ENCODE measurements at places on chromosomes 16 and 17. TPM values are rescaled to one million over a fixed set of nuclear protein-coding genes. Genes with fewer than 3 reads are reported as not detected.

NAGS gene
- 0.28 TPM for polyA plus RNA-seq

CCL1 gene
- not detected for polyA plus RNA-seq

DNA sequence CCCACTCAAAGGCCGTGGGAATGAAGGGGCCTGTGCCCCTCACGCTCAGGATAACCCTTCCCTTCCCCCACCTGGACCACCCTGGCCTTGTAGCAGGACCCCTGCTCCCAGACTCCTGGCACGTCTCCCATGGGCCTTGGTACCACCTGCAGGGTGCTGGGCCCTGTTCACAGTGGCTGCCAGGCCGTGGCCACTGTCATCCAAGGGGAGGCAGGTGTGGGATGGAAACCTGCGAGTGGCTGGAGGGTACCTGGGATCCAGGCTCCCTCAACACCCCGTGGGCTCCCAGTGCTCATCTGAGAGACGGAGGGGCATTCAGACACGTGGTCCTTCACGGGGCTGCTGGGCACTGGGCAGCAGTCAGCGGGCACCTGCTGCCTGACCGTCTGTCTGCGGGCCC is 75.6 kb upstream of the CIBAR2 start:
- DNase-seq = no peak

DNA sequence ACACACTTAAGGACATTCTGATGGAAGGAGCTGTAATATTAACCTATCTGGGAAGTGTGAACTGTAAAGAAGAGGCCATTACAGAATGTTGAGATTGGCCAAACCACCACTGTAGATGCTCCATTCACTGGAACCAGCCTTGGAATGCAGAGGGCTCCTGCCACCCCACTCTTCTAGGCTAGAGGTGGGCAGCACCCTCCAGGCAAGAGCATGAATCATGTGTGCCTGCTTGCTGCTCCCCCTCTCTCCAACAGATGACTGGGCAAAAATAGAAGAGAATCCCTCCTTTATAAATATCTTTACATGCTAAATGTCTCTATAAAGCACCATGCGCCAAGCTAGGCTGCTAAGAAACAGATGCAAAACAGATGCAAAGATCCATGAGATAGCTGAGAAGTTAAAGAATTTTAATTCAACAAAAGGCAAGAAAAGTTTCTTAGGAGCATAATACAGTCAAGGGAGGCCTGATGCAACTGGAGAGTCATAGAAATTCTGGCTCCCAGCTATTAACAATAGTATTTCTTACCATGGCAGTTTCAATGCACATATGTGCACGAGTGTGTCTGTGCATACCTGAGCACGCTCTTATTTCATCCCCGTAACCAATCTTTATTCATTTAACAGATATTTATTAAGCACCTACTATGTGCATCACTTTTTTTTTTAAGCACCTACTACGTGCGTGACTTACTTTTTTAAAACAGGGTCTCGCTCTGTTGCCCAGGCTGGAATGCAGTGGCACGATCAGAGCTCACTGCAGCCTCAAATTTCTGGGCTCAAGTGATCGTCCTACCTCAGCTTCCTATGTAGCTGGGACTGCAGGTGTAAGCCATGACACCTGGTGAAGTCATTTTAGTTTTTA is 53.6 kb downstream of the GRIN2A start:
- no peak for DNase-seq

GAST gene
- not detected for polyA plus RNA-seq

- DNase-seq = no peak
Measured at GRCh38 chr16:21642861-21643260, 9.5 kb downstream of the IGSF6 start.

- DNase-seq = no peak
Measured at GRCh38 chr16:83312718-83313245, 495.0 kb upstream of the HSBP1 start.

DNA sequence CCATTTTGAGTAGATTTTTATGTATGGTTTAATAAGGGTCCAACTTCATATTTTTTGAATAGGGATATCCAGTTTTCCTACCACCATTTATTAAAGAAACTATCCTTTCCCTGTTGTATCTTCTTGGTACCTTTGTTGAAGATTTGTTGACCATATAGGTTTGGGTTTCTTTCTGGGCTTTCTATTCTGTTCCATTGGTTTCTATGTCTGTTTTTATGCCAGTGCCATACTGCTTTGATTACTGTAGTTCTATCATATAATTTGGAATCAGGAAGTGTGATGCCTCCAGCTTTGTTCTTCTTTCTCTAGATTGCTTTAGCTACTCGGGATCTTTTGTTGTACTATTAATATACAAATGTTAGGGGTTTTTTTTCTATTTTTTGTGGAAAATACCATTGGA is 46.5 kb downstream of the PPM1E start:
- no peak for DNase-seq
